PC-9 (cell line): ENCODE measurements at places on chromosomes 16 and 17. TPM values are rescaled to one million over a fixed set of nuclear protein-coding genes. Genes with fewer than 3 reads are reported as not detected.

DNA sequence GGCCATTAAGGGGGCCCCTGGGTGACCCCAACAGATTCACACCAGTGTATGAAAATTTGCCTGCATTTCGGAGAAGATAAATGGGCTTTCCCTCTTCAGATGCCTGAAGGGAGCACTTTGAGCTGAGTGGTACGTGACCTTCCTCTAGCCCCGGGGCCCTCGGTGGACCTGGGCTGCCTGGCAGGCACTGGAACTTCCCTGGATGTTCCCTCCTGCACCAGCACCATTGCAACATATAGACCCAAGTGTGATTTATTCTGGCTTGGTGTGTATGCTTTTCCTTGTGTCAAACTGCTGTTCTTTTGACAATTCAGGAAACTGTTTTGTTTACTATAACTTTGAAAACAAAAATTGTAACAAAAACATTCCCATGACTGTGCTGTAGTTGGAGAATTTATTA lies 93.8 kb downstream of the TNFRSF13B start:
- H3K36me3 ChIP-seq = no peaks in the 10 kb centered on the region
- no peaks in the 10 kb centered on the region for H3K4me1 ChIP-seq
- no peak for DNase-seq
- no peak overlapping the region for H3K27ac ChIP-seq
- H3K27me3 ChIP-seq = no peaks in the 10 kb centered on the region

GRCh38 chr16:72241008-72241407 lies 69.1 kb upstream of the PMFBP1 start:
- H3K4me1 ChIP-seq = no peaks in the 10 kb centered on the region
- no peak for DNase-seq
- no peaks in the 10 kb centered on the region for H3K36me3 ChIP-seq

Gene PSMD3
- 93.2 and 130 TPM in 2 replicates for total RNA-seq

DNA sequence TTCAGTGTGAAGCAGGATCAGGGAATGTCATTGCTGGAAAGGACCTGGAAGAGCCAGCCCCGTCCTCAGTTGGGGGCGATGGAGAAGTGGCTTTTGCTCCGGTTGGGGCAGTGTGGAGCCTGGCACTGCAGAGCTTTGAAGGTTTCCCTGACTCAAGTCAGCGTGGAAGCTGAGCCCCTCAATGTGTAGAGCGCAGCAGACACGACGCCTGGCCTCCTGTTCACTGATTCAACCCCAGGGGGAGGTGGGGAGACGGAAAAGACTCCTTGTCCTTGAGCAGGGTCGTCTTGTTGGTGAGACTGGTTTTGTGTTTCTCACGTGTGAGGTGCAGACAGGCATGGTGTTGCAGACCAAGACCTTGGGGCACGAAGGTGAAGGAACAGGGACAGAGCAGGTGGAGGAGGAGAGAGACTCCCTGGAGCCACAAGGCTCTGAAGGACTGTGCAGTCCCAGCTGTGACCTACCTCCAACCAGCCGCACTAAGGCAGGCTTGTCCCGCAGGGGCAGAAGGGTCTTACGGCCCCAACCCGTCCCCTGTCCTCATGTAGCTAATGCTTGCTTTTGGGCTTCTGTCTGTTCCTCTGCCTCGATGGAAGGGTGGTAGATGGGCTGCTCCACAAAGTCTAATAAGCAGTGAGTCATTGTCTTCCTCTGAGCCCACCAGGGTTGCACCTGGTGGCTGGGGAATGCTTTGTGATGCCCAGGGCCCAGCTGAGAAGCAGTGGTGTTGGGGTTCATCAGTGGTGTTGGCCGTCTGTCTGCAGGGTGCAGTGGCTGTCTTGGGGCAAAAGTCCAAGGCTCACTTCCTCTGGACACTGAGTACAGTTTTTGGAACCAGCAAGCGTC lies 47.8 kb downstream of the MPRIP start:
- peaks cover 13% of the 10 kb centered on the region for H3K4me1 ChIP-seq
- H3K27ac ChIP-seq = 0 out of 2 replicates have a peak overlapping the region, but pooled peaks have one; percentile 2
- DNase-seq = no peak
- no peak overlapping the region for H3K4me3 ChIP-seq

DNA sequence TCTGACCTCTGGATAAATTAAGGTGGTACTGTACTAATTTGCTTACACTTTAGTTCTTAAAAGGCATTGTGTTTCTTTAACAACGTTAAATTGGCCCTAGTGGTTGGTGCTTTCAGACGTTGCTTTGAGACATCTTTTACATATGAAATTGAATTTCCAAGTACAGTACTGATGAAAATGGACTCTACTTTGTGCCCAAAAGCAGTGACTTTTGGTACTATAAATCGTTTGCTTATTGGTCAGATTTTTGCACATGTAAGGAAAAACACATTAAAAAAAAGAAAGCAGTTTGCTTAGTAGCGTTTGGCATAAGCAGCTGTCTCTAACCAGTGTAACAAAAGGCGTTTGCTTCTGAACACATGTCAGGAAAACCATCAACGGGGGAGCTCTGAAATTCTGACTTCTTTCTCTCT lies 139.6 kb downstream of the CDK5R1 start:
- H3K36me3 ChIP-seq = no peaks in the 10 kb centered on the region
- no peaks in the 10 kb centered on the region for H3K4me1 ChIP-seq
- no peak overlapping the region for H3K27ac ChIP-seq
- DNase-seq = no peak

- H3K36me3 ChIP-seq = no peaks in the 10 kb centered on the region
- no peak for DNase-seq
- no peak overlapping the region for H3K27ac ChIP-seq
- no peaks in the 10 kb centered on the region for H3K27me3 ChIP-seq
- no peak overlapping the region for H3K4me3 ChIP-seq
Observed at GRCh38 chr17:67058036-67058435, 13.7 kb downstream of the CACNG1 start.

- no peaks in the 10 kb centered on the region for H3K36me3 ChIP-seq
- no peaks in the 10 kb centered on the region for H3K4me1 ChIP-seq
- H3K27ac ChIP-seq = no peak overlapping the region
- peaks cover 51% of the 10 kb centered on the region for H3K27me3 ChIP-seq
- no peak overlapping the region for H3K4me3 ChIP-seq
- DNase-seq = no peak
Observed at GRCh38 chr17:55632236-55632635, 90.4 kb downstream of the TMEM100 start.

DNA sequence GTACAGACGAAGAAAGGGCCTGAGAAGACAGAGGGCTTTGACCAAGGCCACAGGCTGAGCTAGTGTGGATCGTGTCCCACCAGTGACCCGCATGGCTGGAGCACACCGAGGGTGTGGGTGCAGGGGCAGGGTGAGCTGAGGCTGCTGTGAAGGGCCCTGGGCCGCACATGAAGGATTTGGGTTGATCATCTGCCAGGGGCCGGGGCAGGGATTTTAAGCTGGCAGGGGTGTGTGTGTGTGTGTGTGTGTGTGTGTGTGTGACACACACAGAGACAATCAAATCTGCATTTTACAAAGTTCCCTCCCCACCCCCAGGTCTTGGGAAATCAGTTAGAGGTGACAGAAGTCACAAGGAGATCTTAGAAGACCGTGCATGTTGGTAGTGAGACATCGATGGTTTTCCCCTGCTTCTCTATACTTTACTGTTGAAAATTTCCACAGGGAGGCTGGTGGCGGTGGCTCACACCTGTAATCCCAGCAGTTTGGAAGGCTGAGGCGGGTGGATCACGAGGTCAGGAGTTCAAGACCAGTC lies 65.2 kb downstream of the SRCIN1 start:
- no peaks in the 10 kb centered on the region for H3K36me3 ChIP-seq
- H3K4me3 ChIP-seq = no peak overlapping the region
- H3K27ac ChIP-seq = no peak overlapping the region

- 0 out of 2 replicates have a peak, but pooled peaks cover 4% of the 10 kb centered on the region for H3K36me3 ChIP-seq
- H3K4me3 ChIP-seq = peak overlapping the region; percentile 85
- no peak overlapping the region for H3K27ac ChIP-seq
- H3K4me1 ChIP-seq = peaks cover 28% of the 10 kb centered on the region
Observed at GRCh38 chr16:2212362-2213324, 2.0 kb upstream of the BRICD5 start.

GRCh38 chr16:54068212-54068611 lies 218.4 kb downstream of the IRX3 start:
- no peaks in the 10 kb centered on the region for H3K36me3 ChIP-seq
- no peak for DNase-seq
- H3K27me3 ChIP-seq = no peaks in the 10 kb centered on the region
- H3K4me1 ChIP-seq = peaks cover 10% of the 10 kb centered on the region
- no peak overlapping the region for H3K27ac ChIP-seq

GRCh38 chr17:72511874-72512273 lies 391.1 kb downstream of the SOX9 start:
- no peaks in the 10 kb centered on the region for H3K27me3 ChIP-seq
- no peak overlapping the region for H3K4me3 ChIP-seq
- H3K27ac ChIP-seq = no peak overlapping the region
- H3K36me3 ChIP-seq = no peaks in the 10 kb centered on the region
- no peak for DNase-seq

DNA sequence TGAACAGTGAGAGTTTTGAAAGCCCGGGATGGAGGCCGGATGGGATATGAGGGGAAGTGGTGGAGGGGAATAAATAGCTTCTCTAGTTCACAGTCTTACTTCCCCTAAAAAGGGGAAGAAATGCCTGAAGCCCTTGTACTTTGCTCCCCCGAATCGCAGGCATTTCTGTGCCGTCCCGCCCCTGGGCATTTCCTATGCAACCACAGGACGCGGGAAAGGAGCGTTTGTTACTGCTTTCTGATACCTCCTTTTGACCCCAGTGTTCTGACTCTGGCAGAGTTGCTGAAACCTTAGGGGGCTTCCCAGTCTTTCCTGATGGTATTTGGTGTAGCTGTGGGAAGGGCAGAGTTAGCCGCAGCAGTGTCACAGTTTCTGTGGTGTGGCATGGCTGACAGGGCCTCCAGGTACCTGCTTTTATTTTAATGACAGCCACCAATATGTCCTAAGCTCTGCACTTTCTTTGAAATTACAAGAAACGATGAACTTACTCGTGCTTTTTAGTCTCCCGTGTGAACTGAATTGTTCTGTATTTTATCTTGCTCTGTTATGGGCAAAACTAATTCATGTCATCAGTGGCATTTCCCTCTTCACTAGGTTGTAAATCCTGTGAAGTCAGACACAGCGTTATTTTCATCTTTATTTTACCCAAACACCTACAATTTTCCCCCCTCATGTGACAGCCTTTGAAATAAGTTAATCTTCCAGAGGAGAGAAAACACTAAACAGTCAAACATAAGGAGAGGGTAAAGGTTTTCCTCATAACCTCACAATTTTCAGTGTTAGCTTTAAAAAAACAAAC lies 27.1 kb downstream of the USP10 start:
- peak overlapping the region; percentile 23; the same call in 1 of the 2 replicates for H3K4me3 ChIP-seq
- H3K36me3 ChIP-seq = no peaks in the 10 kb centered on the region
- no peak for DNase-seq
- peaks cover 91% of the 10 kb centered on the region for H3K4me1 ChIP-seq

- H3K36me3 ChIP-seq = no peaks in the 10 kb centered on the region
- H3K4me1 ChIP-seq = no peaks in the 10 kb centered on the region
- no peaks in the 10 kb centered on the region for H3K27me3 ChIP-seq
- DNase-seq = no peak
Observed at GRCh38 chr16:89793955-89794354, 22.5 kb downstream of the FANCA start.

- peaks cover 19% of the 10 kb centered on the region for H3K4me1 ChIP-seq
- no peak overlapping the region for H3K4me3 ChIP-seq
- no peaks in the 10 kb centered on the region for H3K27me3 ChIP-seq
- H3K36me3 ChIP-seq = no peaks in the 10 kb centered on the region
Observed at GRCh38 chr16:15928261-15929104, 20.9 kb upstream of the ABCC1 start.

Gene LRRC37A
- total RNA-seq = 1.3 and 1.8 TPM in 2 replicates

GRCh38 chr17:200586-200985 lies 19.1 kb upstream of the DOC2B start:
- no peak overlapping the region for H3K27ac ChIP-seq
- DNase-seq = no peak
- H3K4me3 ChIP-seq = no peak overlapping the region
- H3K27me3 ChIP-seq = peaks cover 78% of the 10 kb centered on the region

Gene OR1A1
- not detected in 2 replicates for total RNA-seq

Gene RAB37
- total RNA-seq = not detected in 2 replicates

Gene KRTAP2-2
- total RNA-seq = not detected in 2 replicates

GRCh38 chr17:76568811-76569221 lies 16.8 kb downstream of the ST6GALNAC2 start:
- no peak overlapping the region for H3K4me3 ChIP-seq
- H3K4me1 ChIP-seq = no peaks in the 10 kb centered on the region
- no peak overlapping the region for H3K27ac ChIP-seq

DNA sequence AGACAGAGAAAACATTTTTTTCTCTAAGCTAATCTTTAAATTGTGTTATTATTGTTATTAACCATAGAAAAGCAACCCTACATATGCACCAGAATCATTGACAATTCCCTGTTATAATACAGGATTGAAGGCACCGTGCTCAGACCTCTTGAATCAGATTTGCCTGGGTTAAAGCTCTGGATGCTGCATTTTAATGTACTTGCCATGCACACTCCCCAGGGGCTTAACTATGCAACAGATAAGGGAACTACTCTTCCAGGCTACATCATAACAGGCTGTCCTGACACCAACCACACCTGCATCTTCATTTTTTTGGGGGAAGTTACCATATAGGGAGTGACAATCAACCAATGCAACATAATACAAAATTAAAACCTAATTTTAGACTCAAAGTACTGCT lies 1187.6 kb upstream of the CDH8 start:
- H3K36me3 ChIP-seq = no peaks in the 10 kb centered on the region
- no peak overlapping the region for H3K27ac ChIP-seq
- no peaks in the 10 kb centered on the region for H3K27me3 ChIP-seq

GRCh38 chr16:10876799-10877341 lies at the start of gene CIITA:
TSS of gene CIITA (plus strand) at chr16:10877202. CDS start at chr16:10877331, 129 bp downstream.
- H3K4me3 ChIP-seq = no peak within 1 kb of the TSS
- peak; percentile 72 for DNase-seq

- H3K36me3 ChIP-seq = no peaks in the 10 kb centered on the region
- H3K27me3 ChIP-seq = peaks cover 17% of the 10 kb centered on the region
- no peak within 1 kb of the TSS for H3K27ac ChIP-seq
Observed at GRCh38 chr17:42760652-42761581, at the start of gene RAMP2. TSS of gene RAMP2 (plus strand) at chr17:42761227. CDS start at chr17:42761262, 35 bp downstream.

Gene LRRC37B
- 13.8 and 15.8 TPM in 2 replicates for total RNA-seq

DNA sequence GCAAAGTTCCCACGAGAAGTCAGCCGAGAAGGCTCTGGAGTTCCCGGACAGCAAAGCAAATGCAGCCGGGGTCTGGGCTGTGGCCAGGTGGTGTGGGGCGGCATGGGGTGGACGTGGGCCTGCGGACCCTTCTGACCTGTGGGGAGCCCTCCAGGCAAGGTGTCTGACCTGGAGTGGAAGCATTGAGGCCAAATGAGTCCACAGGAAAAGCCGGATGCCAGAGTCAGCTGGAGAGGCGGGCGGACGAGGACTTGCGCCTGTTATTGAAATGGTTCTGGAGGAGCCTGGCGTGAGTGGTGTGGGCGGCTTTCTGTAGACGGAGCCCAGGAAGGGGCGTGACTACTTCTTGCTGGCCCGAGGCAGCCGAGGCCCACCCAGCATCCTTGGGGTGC lies 50.5 kb upstream of the ZNF750 start:
- no peak overlapping the region for H3K4me3 ChIP-seq
- no peaks in the 10 kb centered on the region for H3K36me3 ChIP-seq
- peaks cover 54% of the 10 kb centered on the region for H3K4me1 ChIP-seq

GRCh38 chr16:29029168-29029994 lies 44.5 kb downstream of the LAT start:
- no peaks in the 10 kb centered on the region for H3K27me3 ChIP-seq
- H3K4me3 ChIP-seq = no peak overlapping the region; the same call in 1 of the 2 replicates
- 0 out of 2 replicates have a peak, but pooled peaks cover 6% of the 10 kb centered on the region for H3K4me1 ChIP-seq
- H3K36me3 ChIP-seq = no peaks in the 10 kb centered on the region

- H3K27ac ChIP-seq = no peak overlapping the region
- no peak overlapping the region for H3K4me3 ChIP-seq
- no peaks in the 10 kb centered on the region for H3K27me3 ChIP-seq
- no peaks in the 10 kb centered on the region for H3K4me1 ChIP-seq
- H3K36me3 ChIP-seq = no peaks in the 10 kb centered on the region
Observed at GRCh38 chr17:80811181-80812105, 180.2 kb upstream of the CHMP6 start.

GRCh38 chr17:56699186-56699894 lies 105.8 kb downstream of the NOG start:
- peak; percentile 100 for DNase-seq
- no peaks in the 10 kb centered on the region for H3K27me3 ChIP-seq
- peak overlapping the region; percentile 26; the same call in 1 of the 2 replicates for H3K4me3 ChIP-seq
- H3K27ac ChIP-seq = peak overlapping the region; percentile 81
